ENCODE measurements at places on chromosomes 6 and 20.
A peak's percentile ranks its signal among the peaks of the same experiment; 100 is the strongest.

DNA sequence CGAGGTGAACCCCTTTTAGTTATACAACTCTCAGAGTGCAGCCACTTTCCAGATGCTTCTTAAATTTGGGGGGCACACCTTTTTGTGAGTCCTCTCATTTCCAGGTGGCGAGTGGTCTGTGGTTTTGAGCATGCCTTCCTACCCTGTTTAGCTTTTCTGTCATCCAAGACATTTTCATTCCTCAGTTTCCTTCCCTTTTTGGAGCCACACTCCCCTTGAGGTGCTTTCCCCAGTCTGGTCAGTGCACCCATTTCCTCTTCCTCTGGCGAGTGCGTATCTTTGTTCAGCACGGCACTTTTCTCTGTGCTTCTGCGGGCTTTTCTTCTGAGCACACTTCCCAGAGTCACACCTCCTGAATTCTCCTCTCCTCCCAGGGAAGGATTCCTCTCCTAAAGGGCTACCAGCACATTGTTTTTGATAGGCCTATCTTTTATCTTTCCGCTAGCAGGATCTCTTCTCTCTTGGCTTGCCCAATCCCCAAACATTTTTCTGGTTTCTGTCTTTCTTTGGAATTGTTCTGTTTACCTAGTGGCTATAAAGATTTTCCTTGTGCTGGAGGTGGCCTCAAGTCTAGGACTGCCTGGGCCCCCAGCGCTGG is 1.4 kb downstream of the PHF20 start:
- no peak for DNase-seq
- H3K27me3 ChIP-seq: no peaks in the 10 kb centered on the region
- no peak overlapping the region for H3K27ac ChIP-seq
- peaks cover 2% of the 10 kb centered on the region for H3K36me3 ChIP-seq

DNA sequence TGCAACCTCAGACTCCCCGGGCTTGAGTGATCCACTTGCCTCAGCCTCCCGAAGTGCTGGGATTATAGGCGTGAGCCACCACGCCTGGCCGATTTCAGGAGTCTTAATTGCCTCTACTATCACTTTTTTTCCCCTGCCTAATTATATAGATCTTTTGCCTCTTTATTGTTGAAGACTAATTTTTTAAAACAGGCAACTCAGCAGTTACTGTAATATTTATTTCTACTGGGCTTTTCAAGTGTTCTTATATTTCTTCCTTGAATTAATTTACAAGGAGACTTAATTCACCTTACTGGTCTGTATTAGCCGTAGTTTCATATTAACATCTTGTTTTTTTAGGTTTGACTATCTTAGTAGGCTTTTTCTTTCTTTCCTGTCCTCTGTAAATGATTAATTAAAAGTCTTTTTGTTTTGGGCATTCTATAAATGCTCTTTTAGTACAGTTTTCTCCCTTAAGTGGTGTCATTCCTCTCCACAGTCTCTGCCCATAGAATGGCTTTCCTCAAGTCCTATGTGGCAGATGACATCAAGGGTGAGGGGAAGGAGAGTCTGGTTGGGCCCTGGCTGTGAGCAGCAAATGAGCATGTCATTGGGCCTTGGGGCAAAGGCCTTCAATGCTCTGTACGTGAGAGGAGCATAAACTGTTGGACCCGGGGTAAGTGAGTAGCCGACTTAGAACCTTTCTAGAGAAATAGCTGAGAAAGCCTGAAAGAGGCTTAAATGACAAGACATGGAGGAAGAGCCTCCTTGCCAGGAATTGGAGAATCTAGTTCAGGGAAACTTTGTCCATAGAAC is 36.0 kb downstream of the ANKS1A start:
- no peak overlapping the region for H3K4me3 ChIP-seq
- H3K27ac ChIP-seq: no peak overlapping the region
- no peaks in the 10 kb centered on the region for H3K36me3 ChIP-seq
- no peaks in the 10 kb centered on the region for H3K4me1 ChIP-seq
- no peaks in the 10 kb centered on the region for H3K27me3 ChIP-seq

DNA sequence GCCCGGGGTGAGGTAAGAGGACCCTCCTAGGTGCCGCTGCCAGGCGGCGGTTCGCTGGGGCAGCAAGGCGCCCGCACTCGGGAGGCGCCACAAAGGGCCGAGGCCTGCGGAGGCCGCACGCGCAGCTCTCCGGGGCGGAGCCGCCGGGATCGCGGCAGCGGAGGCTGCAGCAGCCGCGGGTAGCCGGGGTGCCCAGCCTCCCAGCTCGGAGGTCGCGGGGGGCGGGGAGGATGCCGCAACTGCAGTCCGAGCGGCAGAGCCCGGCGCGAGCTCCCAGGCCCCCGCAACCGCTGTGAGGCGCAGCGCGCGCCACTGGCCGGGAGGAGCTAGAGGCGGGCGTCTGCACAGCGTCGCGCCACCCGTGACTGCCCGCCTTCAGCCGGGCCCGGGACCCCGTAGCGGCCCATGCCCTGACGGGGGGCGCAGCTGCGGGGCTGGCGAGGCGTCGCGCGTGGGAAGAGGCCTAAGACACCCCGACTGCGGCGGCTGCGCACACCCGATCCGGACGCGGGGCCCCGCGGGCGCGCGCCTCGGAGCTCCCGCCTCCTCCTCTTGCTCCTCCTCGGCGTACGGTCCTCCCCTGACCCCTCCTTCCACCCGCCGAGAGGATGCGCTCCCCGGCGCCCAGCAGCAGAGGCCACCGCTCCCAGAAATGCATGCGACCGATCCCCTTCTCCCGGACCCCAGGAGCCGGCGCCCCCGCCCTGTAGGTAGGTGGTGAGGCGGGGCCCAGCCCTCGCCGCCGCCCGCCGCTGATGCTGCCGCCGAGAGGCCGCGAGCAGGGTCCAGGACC is at the start of gene NCOA7:
Gene NCOA7 (plus strand): TSS at position 603 of the 793 bp plus-strand sequence. CDS start 24,395 bp downstream, outside the sequence.
- H3K27me3 ChIP-seq: no peaks in the 10 kb centered on the region
- DNase-seq: peak; percentile 73
- H3K4me3 ChIP-seq: peak within 1 kb of the TSS; percentile 95
- H3K36me3 ChIP-seq: no peaks in the 10 kb centered on the region

DNA sequence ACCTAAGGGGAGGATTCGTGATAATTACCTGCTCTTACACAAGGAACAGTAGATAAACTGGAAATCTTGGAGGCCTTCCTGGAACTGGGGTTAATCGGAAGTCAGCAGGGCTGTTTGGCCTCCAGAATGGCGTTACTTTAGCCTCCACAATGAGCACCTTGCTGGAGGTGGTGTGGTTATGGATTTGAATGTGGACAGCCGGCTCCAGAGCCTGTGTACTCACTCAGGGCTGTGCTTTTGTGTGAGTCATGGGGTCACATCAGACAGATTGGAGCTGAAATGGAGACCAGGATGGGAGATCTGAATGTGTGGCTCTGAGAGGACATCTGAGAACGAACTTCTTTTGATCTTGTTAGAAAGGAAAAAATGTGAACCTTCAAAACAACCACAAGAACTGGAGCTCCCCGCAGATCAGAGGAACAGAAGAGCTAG is 30.4 kb downstream of the IGF2R start:
- peaks cover 13% of the 10 kb centered on the region for H3K36me3 ChIP-seq
- H3K27ac ChIP-seq: no peak overlapping the region
- H3K4me1 ChIP-seq: no peaks in the 10 kb centered on the region
- no peak overlapping the region for H3K4me3 ChIP-seq
- H3K27me3 ChIP-seq: no peaks in the 10 kb centered on the region

DNA sequence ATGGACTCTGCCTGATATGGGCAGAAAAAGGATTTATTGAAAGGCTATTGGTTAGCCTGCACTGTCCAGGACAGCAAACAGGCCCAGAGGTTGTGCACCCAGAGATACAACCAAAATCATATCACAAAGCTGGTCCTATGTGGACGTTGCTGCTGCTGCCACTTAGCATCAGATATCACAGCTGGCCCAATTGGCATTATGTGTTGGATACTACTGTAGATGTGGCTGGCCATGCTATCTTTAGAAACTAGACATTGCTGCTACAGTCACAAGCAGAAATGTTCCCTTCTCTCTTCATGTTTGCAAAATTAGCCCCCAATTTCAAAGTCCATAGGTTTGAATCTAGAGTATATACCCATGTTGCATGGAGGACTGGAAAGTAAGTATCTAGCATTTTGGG is 42.2 kb upstream of the CEP85L start:
- H3K4me1 ChIP-seq: no peaks in the 10 kb centered on the region
- no peak overlapping the region for H3K27ac ChIP-seq
- H3K27me3 ChIP-seq: no peaks in the 10 kb centered on the region
- no peak overlapping the region for H3K4me3 ChIP-seq
- DNase-seq: no peak

DNA sequence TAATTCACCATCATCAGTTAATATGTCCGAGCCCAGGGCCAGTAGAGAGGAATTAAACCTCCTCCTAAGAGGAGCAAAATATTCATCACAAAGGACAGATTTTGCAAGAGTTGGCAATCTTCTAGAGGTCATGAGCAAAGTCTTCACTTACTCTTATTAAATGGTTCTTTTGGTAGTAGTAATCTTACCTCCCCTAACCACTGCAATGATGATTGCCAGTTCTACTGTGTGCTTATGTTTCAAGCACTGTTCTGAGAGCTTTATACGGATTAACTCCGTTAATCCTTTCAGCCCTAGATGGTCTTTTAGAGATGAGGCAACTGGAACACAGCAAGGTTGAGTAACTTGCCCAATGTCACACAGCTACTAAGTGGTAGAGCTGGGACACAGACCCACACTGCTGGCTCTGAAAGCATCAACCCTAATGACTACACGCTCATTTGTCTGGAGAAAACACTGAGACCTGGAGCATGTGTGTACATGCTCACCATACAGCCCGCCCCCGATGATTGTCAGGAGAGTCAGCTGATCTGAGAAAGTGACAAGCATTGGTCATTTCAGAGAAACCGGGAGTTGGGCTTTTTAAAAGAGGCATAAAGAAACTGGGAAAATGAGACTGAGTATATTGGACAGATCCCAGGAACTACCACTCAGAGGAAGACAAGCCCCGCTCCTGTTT is 276.0 kb downstream of the NRN1 start:
- no peak overlapping the region for H3K4me3 ChIP-seq

DNA sequence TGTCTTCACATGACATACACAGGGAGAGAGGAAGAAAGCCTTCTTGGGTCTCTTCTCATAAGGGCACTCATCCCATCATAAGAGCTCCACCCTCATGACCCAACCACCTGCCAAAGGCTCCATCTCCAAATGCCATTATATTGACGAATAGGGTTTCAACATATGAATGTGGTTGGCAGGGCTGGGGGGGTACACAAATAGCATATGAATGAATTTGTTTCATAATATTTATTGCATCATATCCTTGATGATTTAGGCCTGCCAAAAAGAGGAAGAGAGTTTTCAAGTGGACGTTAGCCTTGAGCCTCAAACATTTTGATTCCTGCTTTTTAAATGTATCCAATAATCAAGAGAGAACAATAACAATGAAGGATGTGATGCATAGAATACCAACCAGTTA is 26.2 kb upstream of the OPRM1 start:
- no peak overlapping the region for H3K27ac ChIP-seq
- H3K36me3 ChIP-seq: no peaks in the 10 kb centered on the region
- H3K4me1 ChIP-seq: no peaks in the 10 kb centered on the region
- H3K27me3 ChIP-seq: no peaks in the 10 kb centered on the region
- H3K4me3 ChIP-seq: no peak overlapping the region

Measured in neuronal stem cell (in vitro differentiated cells).